Activated CD8-positive, alpha-beta memory T cell treated with anti-CD3 and anti-CD28 coated beads, Interleukin-2, amount 50 U/mL, for 4 hours (primary cell): ENCODE measurements at places on chromosomes 13 and 19.

DNA sequence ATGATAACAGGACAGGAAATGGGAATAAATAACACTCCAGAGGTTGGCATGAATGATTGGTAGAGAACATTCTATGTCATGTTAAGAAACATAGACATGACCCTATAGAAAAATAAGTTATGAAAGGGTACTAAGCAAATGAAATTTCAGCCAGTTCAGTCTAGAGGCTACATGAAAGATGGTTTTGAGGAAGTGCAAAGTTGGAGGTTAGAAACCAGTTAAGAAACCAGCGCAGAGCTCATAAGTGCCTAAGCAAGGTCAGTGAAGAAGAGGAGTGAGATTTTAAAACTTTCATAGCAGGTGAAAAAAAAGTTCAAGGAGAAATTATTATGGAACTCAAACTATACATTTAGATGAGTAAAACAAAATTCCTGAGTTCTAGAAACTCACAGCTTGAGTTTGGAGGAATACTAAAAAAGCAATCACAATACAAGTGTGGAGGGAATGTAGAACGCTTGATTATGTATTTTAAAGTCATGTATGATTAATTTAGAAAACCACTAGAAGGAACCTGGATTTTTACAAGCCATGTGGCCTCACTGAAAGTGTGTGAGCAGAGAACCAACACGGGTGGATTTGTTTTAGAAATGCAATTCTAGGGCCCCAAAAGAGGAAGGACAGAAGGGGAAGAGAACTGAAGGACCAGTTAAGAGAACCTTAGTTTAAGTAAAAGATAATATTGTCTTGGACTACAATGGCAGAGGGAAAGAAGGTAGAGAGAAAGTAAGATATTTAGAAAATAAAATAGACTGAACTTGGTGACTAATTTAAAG, 162.4 kb downstream of the PCDH20 start:
- no peak for DNase-seq

DNA sequence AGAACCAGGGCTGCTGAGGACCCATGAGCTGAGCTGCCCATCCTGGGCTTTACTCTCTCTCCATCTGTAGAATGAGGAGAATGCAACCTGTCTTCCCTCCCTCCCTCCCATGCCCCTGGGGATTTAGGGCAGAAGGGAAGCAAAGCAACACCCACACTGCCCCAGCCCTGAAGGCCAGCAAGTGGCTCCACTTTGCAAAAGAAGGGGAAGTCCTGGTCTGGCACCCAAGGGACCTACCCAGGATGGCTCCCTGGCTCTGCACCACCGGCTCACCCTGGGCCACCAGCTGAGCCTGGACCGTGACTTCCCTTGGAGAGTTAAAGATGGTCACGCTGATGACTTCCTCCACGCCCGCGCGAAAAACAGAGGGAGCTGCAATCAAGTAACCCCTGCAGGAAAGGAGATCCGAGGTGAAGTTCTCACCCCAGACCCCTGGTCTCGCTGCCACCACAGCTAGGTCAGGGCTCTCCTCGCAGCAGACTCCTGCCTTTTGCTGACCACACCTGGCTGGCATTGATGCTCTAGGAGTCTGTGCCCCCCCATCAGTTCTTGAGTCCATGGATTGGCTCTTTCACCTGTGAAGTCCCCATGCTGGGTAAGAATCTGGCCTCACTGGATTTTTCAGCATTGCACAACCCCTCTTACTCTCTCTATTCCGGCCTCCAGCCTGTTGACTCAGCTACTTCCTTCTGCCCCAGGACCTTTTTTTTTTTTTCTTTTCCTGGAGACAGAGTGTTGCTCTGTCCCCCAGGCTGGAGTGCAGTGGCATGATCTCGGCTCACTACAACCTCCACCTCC, 4.6 kb downstream of the CPAMD8 start:
- DNase-seq = no peak

GRCh38 chr13:104750377-104750776, 1684.2 kb upstream of the SLC10A2 start:
- no peak for DNase-seq

DNA sequence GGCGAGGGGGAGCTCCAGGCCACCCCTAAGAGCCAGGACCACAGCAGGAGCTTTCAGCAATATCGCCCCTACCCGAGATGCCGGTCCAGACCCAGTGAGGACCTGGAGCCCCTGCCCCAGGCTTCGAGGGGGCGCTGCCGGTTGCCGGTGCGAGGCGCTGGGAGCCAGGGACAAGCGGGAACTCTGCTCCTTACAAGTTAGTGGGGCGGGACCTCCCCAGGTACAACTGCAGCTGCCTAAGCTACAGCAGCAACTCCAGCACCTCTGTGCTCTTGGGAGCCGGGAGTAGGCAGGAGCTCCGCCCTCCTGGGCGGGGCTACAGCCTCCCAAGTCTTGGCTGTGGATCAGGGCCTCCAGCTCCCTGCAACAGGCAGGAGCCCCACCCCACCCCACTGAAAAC, 15.2 kb upstream of the TSC22D1 start:
- DNase-seq = no peak

GRCh38 chr13:50340551-50341287, 325.5 kb downstream of the KCNRG start:
- DNase-seq = no peak

- DNase-seq = no peak
Measured at GRCh38 chr13:43132257-43132656, 108.9 kb downstream of the DNAJC15 start.

- DNase-seq = peak; percentile 62
Measured at GRCh38 chr19:4456843-4457653, 546 bp downstream of the UBXN6 start.

- no peak for DNase-seq
Measured at GRCh38 chr19:33376423-33376822, 2.9 kb downstream of the CEBPG start.

GRCh38 chr13:44498969-44499368, 77.2 kb downstream of the TSC22D1 start:
- DNase-seq = no peak

GRCh38 chr13:58858870-58859371, 1227.4 kb downstream of the PCDH17 start:
- no peak for DNase-seq

GRCh38 chr19:2167896-2168618, 4.3 kb downstream of the DOT1L start:
- DNase-seq = no peak

- no peak for DNase-seq
Measured at GRCh38 chr19:12578641-12579040, 27.4 kb upstream of the ZNF564 start.

- no peak for DNase-seq
Measured at GRCh38 chr19:1905863-1906375, 720 bp downstream of the ADAT3 start.

GRCh38 chr13:50693727-50694126, 149.8 kb downstream of the DLEU7 start:
- DNase-seq = no peak

- no peak for DNase-seq
Measured at GRCh38 chr13:32278426-32278825, 36.7 kb downstream of the ZAR1L start.

- no peak for DNase-seq
Measured at GRCh38 chr19:20928371-20928770, 5.3 kb downstream of the ZNF85 start.

DNA sequence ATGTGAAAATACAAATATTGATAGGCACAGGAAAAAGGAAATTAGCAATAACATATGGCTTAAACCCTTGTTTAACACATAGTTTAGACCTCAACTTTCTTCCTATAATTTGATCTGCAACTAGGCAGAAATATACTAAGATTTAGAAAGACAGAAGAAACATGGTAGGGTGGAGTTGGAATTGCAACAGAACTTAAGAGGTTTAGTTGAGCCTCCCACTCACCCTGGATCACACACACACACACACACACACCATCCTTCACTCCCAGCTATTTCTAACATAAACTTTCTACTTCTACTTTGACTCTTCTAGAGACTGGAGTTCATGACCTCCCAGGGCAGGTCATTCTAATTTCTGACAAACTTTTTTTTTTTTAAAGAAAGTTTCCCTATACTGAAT, 47.4 kb downstream of the FLT3 start:
- no peak for DNase-seq

DNA sequence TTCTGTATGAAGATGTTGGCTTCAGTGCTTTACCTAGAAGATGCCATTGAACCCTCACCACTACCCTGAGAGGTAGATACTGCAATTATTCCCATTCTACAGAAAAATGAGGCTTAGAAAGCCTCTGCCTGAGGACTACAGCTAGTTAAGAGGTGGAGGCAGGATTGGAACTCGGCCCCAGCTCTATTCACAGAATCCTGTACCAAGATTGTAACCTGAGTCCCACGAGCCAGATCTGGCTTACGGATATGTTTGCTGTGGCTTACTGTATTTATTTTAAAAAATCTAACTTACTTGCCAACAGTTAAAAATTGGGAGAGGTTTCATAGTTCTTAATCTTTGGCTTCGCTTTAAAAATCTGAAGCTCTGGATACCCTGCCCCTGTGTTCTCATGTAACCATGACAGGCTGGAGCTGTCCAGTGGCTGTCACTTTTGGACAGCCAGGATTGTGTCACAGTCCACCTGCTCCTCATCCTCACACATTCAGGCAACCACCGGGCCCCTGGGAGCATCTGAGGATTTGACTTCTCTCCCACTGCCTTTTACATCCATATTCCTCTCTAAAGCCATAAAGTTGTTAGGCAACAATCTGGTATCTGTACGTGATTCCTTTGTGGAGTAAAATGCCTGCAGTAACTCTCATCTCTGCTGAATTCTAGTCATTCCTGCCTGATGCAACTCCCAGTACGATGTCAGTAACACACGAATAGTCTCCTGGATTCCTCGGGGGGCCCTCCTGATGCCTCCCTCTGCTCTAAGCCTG, 160.8 kb upstream of the SERP2 start:
- no peak for DNase-seq

DNA sequence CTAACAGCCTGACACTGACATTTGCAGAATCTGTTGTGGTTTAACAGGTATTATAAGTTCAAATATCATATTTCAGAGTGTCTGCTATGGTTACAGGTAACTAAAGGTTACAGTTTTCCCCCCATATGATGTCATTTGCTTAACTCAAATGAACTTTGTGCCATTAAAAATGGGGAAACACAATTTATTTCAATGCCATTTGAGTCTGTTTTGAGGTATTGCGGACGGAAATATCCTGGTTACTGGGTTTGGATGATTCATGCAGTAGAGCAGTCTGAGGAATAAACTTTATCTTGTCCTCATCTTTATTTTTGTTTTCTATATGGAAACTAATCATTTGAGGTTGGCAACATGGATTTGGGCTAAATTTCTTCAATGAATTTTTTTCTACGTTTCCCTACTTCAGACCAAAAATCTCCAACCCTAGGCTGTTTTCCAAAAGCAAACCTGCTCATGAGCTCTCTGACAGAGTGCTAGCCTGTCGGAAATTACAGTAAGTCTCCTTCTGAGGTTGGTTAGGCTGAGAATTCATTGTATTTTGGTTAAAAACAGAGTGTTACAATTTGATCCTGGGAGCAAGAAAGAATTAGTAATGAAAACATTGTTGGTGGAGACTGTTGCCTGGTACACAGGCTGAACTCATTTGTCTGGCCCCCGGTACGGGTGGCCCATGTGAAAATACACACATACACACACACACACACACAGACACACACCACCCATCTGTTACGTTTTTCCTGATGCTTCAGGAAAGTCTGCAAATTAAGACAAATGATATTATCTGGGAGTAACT, 66.1 kb downstream of the AKAP11 start:
- DNase-seq = no peak

DNA sequence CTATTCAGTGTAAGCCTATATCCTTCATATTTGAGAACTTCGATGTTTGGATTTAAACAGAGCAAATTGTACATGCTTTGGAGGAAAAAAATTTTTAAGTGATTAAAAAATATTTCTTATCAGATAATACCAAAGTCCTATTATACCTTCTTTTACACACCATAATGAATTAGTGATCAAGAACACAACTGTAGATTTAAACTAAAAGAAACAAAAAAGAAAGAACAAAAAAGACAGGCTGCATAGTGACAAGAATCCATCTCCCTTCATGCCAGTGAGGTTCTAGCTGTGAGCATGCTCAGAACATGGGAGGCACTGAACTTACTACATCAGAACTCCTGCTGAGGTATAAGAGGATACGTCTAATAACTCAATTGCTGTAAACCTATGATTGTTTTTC, at the start of gene RXFP2:
Gene RXFP2 (plus strand): TSS at position 301 of the 400 bp plus-strand sequence. CDS start 87 bp downstream, at position 388.
- DNase-seq = no peak

GRCh38 chr19:16571822-16572331, 338 bp downstream of the SLC35E1 start:
- peak; percentile 45 for DNase-seq

GRCh38 chr13:109628251-109628699, 158.1 kb downstream of the IRS2 start:
- DNase-seq = no peak

- DNase-seq = no peak
Measured at GRCh38 chr19:35056513-35057063, 15.1 kb downstream of the HPN start.

- DNase-seq = no peak
Measured at GRCh38 chr19:14412324-14412995, 6.7 kb downstream of the DDX39A start.

DNA sequence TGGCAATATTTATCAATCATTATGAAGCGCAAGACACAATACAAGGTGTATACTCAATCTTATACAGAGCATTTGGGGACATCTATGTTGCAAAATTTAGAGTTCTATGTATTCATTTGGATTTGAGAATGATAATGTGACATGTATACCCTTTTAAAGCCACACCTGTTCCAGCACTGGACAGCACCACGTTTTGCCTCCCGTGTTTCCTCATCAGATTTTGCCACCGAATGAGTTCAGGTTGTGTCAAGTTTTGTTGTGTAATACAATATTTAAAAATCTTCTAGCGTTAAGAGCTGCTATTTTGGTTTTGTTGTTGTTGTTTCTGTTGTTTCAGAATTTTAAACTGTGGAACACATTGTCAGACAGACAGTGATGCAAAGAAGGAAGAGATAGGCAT, 568.3 kb upstream of the GPC6 start:
- DNase-seq = no peak

GRCh38 chr19:21604351-21604926, 99.0 kb downstream of the ZNF429 start:
- no peak for DNase-seq
